NCI-H226 (cell line): ENCODE measurements at places on chromosomes 11 and 22.

DNA sequence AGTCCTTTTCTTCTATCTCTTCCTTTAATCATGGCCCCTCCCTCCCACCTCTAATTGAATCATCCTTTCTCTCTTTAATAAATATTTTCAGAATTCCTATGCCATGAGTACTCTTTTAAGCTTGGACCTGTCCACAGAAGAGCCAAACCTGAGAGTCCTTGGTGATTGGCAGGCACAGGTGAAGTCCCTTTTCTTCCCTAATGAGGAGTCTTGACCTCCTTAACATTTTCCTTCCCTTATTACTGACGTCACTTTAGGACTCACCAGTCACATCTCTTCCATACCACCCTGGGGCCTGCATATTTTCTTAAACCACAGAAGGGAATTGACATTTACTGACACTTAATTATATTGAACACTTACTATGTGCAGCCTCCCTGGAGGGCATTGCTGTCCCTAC is 41.0 kb upstream of the RASSF10 start:
- DNase-seq: no peak

DNA sequence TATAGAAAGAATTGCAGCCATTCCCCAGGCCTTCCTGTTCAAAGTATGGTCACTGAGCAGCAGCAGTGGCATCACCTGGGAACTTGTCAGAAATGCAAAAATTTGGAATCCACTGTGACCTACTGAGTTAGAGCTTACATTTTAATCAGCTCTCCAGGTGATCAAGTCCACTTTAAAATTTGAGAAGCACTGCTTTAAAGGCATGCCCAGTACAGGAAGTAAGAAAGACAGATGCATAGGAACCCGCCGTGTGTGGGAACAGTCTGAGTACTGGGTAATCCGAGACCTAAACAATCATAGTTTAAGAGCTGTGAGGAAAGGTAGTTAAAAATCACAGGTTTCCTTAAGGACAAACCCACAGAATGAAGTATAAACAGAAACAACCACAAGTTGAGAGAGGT is 462.4 kb downstream of the RAB38 start:
- DNase-seq: no peak

DNA sequence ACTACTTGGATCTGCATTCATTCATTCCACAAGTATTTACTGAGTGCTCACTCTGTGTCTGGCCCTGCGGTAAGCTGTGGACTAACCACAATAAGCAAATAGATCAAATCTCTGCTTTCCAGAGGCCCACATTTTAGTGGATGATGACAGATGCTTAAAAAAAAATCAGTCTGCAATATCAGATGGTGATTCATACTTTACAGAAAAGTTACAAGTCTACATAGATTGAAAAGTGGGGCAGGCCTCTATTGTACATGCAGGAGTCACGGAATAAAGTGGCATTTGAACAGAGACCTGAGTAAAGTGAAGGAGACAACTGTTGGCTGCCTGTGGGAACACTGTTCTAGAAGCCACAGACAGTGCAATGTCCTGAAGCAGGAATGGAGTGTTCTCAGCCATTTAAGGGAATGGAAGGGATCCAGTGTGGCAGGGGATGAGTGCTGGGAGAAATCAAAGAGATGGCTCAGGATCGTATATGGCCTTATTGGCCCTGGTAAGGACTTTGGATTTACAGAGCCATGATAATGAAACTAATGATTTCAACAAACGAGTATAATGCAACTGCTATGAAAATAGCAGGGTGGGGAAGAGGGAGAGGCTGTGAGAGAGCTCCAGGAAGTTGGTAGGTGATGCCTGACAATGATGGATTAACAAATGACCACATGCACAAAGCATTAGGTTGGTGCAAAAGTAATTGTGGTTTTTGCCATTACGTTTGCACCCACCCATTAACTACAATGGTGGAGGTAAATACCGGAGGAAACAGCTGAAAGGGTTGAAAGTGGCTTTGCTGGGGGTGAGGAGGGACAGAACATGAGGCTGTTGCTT is 31.1 kb downstream of the TMEM45B start:
- peak; percentile 92 for DNase-seq

GRCh38 chr22:39254789-39255298 is 10.1 kb upstream of the PDGFB start:
- peak; percentile 33 for DNase-seq

DNA sequence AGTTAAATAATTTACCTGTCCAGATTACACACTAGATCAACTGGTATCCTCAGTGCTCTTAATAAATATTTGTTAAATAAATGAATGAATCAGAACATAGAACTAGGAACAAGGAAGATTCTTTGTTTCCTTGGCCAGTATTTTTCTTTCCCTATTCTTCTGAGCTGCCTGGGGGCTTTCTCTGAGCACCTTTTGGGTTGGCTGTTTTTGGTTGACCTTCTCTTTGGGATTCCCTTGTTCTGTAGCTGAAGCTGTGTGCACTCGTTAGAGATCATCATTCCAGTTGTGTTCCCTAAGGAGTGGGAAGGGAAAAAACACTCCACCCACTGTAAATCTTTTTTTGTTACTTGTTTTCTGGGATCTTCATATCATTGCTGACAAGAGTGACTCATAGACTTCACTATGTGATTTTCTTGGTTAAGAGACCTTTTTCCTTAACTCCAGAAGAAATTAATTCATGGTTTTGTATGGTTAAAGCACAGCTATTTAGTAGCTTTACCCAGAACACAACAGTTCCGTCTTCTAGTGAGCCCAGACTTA is 84.3 kb downstream of the STIM1 start:
- no peak for DNase-seq

GRCh38 chr22:31077681-31078080 is 3.4 kb upstream of the SMTN start:
- DNase-seq: no peak

GRCh38 chr22:39634530-39635405 is 64.2 kb downstream of the CACNA1I start:
- DNase-seq: peak; percentile 74

GRCh38 chr11:67606093-67606491 is 644 bp upstream of the NDUFV1 start:
- DNase-seq: no peak

DNA sequence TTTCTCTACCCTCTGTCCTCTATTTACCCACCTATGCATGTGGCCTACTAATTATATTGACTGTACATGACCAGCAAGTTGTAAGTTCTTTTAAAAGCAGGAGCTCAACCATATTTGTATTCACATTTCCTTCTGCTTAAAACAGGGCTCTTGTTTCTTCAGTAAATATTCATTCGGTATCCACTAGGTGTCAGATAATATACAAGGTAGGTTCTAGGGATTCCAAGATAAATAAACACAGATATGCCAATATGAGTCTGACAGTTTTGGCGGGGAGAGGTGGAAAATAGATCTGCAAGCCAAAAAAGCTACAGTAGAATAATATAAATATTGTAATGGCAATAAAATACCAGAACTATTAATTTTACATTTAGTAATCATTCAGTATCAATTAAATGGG is 15.3 kb upstream of the RAB30 start:
- no peak for DNase-seq

DNA sequence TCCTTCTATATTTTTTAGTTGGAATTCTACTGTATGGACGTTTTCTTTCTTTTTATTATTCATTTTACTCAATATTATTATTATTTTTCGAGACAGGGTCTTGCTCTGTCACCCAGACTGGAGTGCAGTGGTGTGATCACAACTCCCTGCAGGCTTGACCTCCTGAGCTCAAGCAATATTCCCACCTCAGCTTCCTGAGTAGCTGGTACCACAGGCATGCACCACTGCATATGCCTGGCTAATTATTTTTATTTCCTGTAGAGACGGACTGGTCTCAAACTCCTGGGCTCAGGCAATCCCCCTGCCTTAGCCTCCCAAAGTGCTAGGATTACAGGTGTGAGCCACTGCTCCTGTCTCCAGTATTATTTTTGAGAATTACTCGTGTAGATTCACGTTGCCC is 34.0 kb upstream of the CCDC134 start:
- DNase-seq: no peak

- DNase-seq: no peak
Measured at GRCh38 chr22:45240104-45240809, 437 bp downstream of the KIAA0930 start.

GRCh38 chr11:63769042-63769713 is 603 bp upstream of the ZFTA start:
- no peak for DNase-seq

DNA sequence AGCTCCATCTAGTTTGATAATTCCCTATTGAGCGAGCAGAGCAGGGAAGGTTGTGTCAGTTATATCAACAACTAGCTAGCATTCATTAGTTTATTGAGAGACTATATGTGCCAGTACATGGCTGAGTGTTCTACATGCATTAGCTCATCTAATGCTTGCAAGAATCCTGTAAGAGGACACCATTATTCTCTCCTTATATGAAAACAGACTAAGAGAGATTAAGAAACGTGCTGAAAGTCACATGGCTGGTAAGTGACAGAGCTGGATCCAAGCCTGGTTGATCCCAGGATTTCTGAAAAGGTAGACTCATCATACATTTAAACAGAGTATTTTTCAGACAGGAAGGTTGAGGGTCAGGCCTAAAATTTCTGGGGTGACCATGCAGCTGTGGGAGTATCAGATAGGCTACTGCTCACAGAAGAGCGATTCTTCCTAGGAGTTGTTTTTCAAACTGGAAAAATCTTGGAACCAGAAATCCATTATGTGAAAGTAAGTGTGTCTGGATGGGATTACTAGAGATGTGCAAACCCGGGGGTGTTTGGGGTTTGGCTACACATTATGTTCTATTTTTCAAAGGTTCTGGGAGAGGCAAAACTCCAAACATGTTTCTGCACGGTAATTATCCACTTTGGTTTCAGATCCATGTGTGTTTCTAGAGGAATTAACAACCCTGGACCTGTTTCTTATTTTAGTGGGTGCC is 213.3 kb downstream of the FAM76B start:
- no peak for DNase-seq
